Anterior cingulate cortex (tissue), 58 donors: ENCODE measurements at places on chromosomes 7 and 10.

DNA sequence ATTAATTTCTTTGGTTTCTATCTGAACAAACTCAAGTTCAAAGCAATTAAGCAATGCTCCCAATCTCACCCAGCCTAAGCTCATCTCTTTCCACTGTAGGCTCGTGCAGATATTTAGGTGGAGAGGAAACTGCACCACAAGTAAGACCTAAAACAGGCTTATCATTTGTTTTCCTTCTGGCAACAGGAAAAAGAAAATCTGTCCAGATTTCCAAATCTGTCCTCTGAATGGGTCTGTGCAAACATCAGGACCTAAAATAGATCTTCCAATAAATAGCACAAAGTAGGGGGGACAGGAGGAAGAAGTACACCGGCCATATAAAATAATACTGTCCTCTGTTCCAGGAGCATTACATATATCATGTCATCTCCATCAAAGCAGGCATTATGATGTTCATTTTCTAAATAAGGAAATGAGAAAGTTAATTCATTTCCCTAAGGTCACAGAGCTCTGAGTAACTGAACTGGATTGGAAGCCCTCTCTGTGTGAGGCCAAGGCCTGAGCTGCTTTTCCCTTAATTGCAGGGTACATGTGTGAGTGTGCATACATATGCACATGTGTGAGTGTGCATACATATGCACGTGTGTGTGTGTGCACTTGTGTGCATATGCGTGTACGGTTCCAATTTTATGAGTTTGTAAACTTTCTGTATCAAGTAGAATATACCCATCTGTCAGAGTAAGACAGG, 92.8 kb upstream of the PARD3 start:
- DNase-seq: no peak

DNA sequence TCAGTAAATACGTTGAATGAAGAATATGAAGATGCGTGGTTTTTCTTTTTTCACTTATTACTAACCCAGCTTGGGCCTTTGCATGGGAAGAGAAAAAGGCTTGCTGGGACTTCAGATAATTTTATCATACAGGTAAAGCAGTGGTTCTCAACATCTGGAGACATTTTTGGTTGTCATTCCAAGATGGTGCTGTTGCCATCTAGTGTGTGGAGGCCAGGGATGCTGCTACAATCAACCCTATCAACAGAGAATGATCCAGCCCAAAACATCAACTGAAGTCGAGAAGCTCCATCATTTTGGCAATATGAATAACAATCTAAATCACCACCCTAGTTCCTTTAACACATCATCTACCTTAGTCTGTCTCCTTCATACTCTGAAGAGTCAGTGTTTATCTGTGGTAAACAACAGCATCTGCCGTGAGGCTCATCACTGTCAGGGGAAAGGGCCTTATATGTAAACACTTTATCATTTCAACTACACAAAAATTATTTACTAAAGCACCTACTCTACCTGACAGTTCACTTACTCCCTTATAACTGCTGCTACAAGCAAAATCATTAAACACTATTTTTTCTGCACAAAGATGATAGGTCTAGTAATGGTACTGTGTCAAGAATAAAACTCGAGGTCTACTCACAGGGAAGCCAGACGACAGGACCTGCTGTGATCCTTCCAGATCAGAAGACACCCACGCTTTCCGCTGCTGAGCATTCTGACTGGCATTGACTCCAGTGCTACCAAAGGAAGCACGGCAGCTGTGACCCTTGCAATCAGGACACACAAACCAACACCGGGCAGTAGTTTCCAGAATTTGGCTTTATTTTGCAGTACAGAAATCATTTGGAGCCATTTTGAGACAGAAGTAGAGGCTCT, 48.6 kb downstream of the GDI2 start:
- DNase-seq: no peak

- DNase-seq: no peak
Measured at GRCh38 chr10:71528371-71529206, 131.9 kb downstream of the CDH23 start.

GRCh38 chr10:34760606-34761005, 54.5 kb downstream of the PARD3 start:
- no peak for DNase-seq

DNA sequence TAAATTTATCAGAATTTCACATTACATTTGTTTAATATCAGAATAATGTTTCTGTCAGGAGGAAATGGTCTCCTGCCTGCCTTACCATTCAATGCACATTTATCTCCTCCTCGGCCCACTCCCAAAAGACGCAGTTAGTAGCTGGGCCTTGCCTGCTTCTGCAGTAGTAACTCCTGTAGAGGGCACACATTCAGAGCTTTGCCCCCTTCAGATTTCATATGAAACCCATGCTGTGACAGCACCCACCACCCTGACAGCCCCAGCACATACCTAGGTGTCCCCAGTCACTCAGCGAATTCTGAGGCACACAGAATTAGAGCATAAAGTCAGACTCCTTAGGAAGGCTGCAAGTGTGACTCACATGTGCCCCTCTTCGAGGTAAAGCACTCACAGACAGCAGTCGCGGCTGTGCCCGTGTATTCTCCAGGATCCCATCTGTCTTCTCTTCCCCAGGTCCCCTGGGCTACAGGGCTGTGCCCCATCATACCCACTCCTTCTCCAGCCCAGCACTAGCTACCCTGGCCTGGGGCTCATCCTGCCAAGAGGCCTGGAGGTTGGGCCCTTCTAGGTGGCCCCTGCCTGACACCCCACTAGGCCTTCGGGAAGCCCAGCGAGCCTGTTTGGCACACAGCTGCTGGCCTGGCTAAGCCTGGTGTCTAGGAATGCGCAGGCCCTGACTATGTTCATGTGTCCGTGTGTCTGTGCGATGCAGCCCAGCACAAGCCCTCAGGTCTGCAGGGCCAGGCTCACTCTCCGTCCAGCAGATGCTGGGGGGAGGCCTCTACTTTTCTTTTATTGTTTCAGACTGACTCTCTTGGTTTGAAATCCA, 4.7 kb upstream of the DEPP1 start:
- DNase-seq: no peak
